ENCODE measurements at places on chromosomes 7 and 10.

DNA sequence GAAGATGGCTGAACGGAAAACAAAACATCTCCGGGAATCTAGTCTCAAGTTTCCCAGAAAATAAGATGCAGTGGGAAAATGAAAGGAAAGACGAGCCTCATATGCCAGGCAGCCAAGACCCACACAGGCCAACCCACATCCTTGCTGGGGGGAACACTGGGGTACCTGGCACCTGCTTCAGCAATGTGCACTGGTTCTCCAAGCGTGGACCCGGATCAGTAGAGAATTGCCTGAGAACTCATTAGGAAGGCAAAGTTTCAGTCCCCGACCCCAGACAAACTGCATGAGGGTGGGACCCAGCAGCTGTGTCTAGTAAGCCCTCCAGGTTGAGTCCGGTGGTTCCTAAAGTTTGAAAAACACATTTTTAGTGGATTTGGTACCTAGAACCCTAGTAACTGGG lies 18.4 kb downstream of the FAM53B start:
- DNase-seq = no peak

GRCh38 chr10:69333205-69333604 lies 54.9 kb downstream of the HK1 start:
- no peak for DNase-seq

DNA sequence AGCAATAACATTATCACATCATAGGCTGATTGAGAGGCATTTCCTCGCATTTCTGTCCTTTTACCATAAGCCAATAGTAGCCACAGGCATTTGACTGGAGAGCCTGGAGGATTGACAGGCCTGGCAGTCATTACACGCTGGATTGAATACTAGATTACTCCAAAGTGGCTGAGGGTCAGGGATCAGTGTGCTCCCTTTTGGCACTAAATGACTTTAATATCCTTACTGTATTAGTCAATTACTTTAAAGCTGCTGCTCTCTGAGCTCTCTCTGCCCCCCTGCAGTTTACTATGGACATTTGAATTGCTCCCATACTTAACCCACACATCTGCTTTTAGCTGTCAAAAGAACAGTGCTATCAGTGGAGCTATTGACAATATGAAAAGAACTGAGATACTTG lies 302.0 kb downstream of the TFEC start:
- DNase-seq = no peak

DNA sequence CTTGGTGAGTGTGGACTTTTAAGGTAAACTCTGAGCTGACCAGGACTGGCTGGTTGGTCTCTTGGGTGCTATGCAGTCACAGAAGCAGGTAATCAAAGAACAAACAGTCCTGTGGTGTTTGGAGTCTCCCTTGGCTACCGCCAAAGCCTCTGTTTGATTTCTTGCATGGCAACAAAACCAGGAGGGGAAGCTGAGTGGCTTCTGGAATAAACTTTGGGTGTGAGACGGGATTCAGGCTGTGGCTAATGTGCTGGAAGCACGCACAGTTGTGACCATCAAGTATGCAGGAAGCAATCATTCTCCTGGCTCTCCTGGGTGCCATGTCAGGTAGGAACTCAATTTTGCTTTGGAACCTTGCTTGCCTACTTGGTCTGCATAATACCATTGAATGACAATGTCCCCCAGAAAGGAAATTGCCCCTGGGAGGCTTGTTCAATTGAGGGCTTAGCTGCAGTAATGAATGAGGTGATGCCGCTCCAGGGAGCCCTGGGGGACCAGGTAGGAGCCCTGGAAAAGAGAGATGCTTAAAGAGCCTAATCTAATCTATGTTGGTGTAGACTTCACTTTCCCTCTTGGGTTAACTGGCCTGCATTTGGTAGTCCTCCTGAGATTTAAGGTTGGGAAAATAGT lies at the start of gene CDHR3:
CDHR3 (plus strand) TSS at position 227 of the 630 bp plus-strand sequence; CDS start at position 282, 55 bp downstream.
- no peak for DNase-seq

DNA sequence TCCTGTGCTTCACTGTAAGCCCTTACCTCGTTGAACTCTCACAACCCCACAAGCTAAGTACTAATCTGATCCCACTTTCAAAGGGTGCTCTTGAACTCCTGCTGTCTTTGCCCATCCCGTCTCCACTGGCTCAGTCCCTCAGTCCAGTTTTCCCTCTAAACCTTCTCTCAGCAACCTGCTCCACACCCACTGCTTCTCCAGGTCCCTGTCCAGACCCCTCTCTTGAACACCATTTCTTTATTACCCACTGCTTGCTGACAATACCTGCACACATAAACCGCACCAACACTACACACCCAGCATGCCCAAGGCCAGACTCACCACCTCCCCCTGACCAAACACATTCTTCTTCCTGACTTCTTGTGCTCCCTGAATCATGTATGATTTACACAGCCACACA lies 343.3 kb downstream of the GRID1 start:
- DNase-seq = no peak

- DNase-seq = no peak
Observed at GRCh38 chr7:112487457-112488263, 6.9 kb downstream of the LSMEM1 start.

- no peak for DNase-seq
Observed at GRCh38 chr10:116853701-116854100, 4.4 kb downstream of the ENO4 start.

GRCh38 chr7:641269-641671 lies 85.2 kb upstream of the DNAAF5 start:
- no peak for DNase-seq

- DNase-seq = no peak
Observed at GRCh38 chr7:131945313-131945911, 389.0 kb upstream of the PODXL start.

DNA sequence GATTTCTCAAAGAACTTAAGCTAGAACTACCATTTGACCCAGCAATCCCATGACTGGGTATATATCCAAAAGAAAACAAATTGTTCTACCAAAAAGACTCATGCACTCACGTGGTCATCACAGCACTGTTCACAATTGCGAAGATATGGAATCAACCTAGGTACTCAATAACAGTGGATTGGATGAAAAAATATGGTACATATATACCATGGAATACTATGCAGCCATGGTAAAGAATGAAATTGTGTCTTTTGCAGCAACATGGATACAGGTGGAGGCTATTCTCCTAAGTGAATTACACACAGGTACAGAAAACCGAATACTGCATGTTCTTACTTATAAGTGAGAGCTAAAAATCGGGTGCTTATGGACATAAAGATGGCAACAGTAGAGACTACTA lies 61.8 kb downstream of the PIK3CG start:
- DNase-seq = no peak

DNA sequence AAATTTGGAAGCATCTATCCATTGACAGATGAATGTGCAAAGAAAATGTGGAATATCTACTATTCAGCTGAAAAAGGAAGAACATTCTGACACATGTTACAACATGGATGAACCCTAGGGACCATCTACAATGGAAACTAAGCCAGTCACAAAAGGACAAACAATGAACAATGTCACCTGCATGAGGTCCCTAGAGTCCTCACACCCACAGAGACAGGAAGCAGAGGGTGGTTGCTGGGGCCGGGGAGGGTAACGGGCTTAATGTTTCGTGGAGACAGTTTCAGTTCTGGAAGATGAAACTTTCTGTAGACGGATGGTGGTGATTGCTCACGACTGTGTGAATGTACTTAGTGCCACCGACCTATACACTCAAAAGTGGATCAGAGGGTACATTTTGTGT lies 282.9 kb downstream of the ADARB2 start:
- no peak for DNase-seq

DNA sequence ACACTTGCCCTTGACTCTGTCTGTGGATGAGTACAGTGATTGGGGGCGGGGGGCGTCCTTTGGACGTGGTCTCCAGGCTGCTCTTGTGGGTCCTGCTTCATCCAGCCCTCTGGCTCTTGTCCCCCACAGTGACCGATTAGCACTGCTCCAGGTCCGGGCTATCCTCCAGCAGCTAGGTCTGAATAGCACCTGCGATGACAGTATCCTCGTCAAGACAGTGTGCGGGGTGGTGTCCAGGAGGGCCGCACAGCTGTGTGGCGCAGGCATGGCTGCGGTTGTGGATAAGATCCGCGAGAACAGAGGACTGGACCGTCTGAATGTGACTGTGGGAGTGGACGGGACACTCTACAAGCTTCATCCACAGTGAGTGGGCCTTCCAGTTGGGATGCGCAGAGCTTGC lies 18.3 kb downstream of the TACR2 start:
- no peak for DNase-seq

- no peak for DNase-seq
Observed at GRCh38 chr10:117086546-117086945, 51.5 kb downstream of the VAX1 start.

GRCh38 chr10:27494116-27494805 lies 9.8 kb upstream of the RAB18 start:
- DNase-seq = no peak

DNA sequence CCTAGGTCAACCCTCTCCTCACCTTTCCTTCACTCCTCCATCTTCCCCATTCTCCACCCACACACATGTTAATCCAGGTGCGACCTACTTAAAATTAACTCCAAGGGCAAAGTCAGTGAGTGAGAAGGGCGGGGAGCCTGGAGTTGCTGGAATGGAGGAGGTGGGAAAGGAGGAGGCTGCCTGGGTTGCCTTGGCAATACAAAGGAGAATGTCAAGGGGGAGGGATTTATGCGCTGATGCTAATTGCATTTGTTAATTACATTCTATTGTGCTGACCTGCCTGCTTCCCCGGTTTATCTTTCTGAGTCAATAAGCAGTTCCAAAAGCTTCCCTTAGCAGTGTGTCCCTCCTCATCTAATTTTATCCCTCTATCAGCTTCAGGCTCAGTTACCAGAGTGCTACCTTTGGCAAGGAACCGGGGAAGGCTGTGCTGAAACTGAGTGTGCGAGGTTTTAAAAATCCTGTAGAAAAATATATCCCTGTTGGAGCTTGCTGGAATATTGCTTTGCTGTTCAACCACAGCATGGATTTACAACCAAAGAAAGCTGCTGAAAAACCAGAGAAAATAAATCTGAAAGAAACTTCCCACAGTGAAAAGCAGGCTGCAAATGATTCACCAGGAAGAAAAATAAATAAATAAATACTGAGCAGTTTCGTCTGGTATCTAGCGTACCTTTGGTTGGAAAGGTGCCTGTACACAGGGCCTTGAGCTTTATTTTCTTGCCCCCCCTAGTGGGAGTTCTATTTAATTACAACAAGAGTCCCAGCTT lies 113.2 kb upstream of the DGKB start:
- DNase-seq = no peak

GRCh38 chr10:69846293-69846921 lies 44.7 kb downstream of the COL13A1 start:
- DNase-seq = no peak

DNA sequence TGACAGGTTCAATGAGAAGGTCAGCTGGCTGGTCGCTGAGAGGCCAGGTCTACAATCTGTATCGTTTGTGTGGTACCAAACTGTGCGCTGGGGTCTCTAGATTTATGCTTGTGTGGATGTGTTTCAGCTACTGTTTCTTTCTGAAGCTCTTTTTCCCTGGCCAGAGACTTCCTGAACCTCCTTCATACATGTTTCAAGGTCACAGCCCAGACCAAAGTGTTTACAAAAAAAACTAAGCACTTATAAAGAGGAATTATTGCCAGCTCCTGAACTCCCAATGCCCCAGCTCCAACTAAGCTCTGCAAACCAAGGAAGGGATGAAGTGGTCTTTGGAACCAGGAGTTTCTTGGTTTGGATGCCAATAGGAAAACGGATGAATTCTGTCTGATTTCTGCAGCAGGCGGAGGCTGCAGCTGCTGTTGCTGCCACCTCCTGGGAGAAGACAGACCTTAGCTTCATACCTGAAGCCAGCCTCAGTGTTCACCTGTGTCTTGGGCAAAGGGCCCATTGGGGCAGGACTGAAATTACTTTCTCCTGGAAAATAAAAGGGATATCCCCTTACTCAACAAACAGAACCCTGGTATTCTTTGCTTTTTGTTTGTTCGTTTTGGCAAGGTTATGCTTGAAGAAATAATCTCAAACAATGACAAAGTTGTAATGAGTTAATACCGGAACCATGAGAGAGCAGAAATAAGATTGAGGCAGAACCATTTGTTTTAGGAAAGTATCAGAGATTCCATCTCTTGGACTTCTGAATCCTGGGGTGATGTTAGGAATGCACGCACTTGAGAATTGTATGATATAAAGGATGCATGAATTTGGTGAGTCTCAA lies 24.6 kb upstream of the MKLN1 start:
- no peak for DNase-seq

DNA sequence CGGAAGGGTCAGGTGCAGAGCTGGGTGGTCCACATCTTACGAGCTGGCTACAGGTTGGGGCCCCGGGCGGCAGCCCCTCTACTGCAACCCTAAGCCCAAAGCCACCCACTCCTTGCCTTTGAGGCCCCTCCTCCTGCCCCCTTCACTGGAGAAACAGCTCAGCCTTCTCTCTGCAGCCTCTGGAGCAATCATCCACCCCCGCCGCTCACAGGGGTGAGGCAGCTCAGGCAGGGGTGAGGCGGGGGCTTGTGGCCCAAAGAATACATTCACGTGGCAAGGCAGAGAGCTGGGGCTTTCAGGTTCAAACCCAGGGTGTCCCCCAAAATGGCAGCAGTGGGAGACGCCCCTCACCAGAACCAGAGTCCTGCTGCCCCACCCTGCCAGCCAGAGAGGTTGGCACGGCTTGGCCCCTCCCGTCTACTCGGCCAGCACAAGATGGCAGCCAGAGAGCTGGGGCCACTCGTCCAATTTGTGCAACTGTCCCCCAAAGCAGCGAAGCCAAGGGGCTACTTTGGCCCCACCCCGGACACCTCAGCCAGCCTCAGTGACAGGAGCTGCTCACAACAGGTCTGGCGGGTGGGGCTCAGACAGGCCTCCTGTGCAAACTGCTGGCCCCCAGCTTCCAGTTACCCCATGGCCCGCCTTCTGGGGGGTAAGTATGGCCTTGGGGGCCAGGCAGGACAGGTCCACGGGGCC lies 7.2 kb downstream of the GNB2 start:
- DNase-seq = no peak

- peak; percentile 33 for DNase-seq
Observed at GRCh38 chr10:84540617-84541288, 212.4 kb downstream of the CCSER2 start.

Measured in stimulated activated CD4-positive, alpha-beta T cell treated with anti-CD3 and anti-CD28 coated beads, Interleukin-1b, Interleukin-23, amount 100 ng/mL, for 24 hours (primary cell).